ENCODE measurements at places on chromosomes 7 and 10. TPM values are rescaled to one million over a fixed set of nuclear protein-coding genes. Genes with fewer than 3 reads are reported as not detected.

- DNase-seq, result no peak
Measured at GRCh38 chr7:155188821-155189581, 108.7 kb upstream of the INSIG1 start.

- no peak for DNase-seq
Measured at GRCh38 chr10:21507150-21507549, 18.3 kb downstream of the SKIDA1 start.

- no peak for DNase-seq
Measured at GRCh38 chr10:20740120-20740519, 157.0 kb downstream of the NEBL start.

GRCh38 chr7:21253740-21254687 is 173.9 kb upstream of the SP4 start:
- no peak for DNase-seq

DNA sequence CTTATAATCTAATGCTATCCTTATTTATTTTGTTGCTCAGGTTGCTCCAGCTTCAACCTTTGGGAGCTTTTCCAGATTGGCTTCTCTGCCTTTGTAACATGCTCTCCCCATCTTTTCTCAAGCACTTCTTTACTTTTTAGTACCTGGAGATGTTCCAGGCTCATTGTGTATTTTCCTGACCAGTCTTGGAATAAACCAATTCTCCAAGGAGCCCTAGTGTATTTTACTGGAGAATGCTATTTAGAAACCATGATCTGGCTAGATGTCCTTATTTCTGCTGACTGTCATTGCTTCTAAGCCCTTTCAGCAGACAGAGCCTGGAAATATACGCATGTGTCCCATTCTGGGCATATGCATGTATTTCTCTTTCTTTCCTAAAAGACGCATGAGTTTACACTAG is 95.7 kb downstream of the EMX2 start:
- DNase-seq, result no peak

DNA sequence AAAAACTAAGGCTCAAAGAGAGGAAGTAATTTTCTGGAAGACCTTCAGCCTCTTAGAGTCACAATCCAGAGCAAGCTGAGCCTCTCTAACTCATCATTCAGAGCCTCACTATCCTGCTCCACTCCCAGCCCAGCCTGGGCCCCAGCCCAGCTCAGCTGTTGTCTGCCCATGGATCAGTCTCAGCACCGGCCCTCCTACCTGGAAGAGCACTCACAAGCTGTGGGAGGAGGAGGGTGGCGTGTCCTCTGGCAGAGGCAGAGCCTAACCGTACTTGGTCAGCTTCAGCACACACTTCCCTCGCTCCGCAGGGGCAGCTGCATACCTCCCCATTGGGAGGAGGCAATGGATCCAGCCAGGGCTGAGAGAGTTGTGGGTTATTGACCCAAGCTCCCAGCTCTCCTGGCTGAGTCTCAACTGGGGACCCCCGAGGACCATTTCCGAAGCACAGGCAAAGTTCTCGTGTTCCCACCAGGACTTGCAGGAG is 66.7 kb upstream of the GPR26 start:
- no peak for DNase-seq

MXI1 gene
- 0.74 TPM for total RNA-seq

MCM10 gene
- 30.7 TPM for total RNA-seq

GRID1 gene
- 0.08 TPM for total RNA-seq

FRAT2 gene
- total RNA-seq, result 5.6 TPM

SLC26A3 gene
- 0.53 TPM for total RNA-seq

All from GM12878 (cell line).